ENCODE measurements at places on chromosomes 2 and 18.

DNA sequence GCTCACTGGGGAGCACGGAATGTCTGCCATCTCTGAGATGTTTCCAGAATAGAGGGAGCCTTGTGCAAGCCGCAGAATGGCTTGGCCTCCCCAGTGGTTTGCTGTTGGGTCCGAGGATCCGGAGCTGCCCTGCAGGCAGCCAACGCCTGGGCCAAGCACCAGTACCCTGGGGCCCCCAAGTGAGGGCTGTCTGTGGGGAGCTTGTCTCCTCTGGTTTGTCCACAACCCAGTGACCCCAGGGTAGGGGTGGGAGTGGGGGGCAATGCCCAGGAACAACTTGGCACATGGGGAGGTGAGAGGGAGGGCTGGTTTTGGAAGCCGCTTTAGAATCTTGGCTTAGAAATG is 147.1 kb downstream of the CABLES1 start:
- no peak for DNase-seq

DNA sequence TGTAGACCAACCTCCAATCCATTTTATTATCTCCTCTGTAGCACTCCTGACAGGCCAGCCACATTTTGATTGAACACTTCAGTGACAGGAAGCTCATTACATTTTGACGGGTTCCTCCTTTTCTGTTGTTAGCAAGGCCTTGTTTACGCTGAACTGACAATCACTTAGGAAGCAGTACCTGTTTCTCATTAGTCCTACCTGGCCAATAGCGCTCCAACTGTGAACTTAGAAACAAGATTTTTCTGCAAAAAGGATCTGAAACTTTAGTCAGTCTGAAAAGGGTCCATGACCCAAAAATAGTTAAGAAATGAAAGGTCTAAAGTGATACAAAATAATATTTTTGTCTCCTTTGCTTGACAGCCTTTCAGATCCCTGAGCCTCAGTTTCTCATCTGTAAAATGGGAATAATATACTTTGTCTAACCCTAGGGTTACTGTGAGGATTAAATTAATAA is 119.6 kb upstream of the MSTN start:
- no peak for DNase-seq

DNA sequence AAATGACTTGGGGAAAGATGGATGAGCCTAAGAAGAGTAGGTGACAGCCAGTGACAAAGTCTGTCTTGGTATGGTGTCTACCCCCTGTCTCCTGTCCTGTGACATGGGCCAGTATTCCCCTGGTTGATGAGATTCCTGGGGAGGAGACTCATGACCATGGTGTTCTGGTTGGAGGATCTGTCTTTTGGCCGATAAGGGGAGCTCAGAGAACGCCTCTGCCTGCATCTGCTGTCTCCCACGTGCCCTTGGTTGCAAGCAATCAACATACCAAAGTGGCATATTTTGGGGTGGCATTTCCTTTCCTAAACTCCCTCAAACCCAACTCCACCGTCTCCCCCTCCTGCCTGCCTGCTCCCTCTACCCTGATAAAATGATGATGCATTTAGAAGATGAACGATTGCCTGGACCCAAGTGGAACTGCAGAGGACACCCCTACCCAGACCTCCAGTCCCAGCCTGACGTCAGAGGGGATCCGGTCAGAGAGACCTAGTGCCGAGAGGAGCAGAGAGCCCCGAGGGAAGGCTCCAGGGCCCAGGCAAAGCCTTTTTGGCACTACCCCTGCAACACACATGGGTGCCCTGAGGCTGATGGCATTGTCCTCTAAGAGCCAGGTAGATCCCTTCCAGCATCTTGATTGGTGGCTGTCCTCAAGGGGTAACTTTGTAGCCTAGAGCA is 124.2 kb upstream of the MSH6 start:
- DNase-seq = no peak

DNA sequence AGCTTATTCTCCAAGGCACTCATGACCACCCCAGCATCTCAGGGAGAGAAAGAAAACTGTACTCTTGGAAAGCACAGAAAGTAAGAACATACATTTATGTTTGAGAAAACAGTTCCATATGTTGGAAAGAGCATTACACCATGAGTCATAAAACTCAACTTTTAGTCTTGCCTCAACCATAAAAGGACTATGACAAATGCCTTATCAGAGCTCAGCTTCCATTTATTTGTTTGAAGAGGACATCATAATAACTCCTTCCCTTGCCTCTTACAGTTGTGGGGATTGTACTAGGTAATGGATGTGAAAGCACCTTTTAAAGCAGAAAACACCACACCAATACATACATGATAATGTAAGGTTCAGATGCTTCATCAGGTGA is 370.8 kb downstream of the LNPK start:
- DNase-seq = no peak

- DNase-seq = no peak
These were observed 32.4 kb downstream of the SMIM21 start for GRCh38 chr18:75395137-75395536.

GRCh38 chr18:56568986-56569385 is 69.4 kb downstream of the TXNL1 start:
- DNase-seq = no peak

DNA sequence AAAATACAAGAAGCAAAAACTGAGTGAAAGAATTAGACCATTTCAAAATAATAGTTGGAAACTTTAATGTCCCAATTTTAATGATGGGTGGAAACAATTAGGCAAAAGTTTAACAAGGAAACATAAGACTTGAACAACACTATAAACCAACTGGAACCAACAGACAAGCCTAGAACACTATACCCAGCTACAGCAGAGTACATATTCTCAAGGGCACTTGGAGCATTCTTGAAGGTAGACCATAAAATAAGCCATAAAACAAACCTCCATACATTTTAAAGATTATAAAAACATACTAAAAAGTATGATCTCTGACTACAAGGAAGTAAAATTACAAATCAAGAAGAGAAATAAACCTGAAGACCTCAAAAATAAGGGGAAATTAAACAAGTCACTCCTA is 616.7 kb downstream of the SUCLG1 start:
- no peak for DNase-seq

GRCh38 chr2:65525616-65526231 is 93.3 kb upstream of the SPRED2 start:
- DNase-seq = no peak

GRCh38 chr18:41343808-41344207 is 611.2 kb upstream of the PIK3C3 start:
- no peak for DNase-seq

DNA sequence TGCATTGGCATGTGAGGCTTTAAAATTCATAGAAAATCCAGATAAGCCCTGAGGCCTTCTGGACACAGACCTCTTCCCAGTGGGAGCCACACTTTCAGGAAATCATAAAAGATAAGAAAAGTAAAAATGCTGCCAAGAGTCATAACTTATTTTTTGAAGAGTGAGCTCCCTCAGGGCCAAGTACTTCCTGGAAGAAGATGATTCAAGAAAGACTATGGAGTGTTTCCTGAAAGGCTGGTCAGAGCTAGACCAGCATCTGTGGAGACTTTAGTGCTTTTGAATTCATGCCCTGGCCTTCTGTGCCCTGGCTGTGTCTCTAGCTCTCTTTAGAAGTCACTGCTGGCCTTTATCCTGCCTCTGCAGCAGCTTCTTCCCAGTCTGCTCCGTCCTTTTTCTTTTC is 6.4 kb upstream of the XDH start:
- DNase-seq = no peak

DNA sequence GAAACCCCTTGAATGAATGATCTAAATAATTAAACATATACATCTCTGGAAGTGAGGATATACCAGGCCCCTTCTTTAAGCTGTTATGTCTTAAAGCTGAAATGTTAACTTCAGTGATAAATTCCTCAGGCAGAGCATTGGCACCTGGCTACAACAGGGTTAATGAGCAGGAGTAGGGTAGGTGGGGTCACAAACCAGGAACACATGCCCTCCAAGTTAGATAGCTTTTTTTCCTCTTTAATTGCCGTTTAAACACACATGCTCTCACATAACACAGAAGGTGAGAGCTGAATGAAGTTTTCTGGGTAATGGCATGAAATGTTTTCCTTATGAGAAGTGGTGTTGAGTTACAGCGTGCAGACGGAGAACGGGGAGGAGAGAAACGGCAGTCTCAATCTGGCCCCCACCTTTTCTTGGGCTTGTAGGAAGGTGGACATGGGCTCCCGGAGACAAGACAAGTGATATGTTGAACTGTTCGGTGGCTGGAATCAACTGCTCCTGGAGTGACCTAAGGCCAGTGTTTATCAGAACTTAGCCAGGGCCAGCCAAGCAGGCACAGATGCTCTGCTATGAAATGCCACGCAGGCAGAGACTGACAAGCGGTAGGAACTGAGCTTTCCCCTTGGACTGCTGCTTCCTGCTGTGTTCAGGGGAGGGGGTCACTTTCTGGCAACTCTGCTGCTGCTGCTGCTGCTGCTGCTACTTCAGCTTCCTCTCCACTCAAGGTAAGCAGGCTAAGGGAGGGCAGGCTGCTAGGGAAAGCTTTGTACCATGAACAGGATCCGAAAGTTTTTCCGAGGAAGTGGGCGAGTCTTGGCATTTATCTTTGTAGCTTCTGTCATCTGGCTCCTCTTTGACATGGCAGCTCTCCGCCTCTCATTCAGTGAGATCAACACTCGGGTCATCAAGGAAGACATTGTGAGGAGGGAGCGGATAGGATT is at the start of gene GALNT5:
TSS of gene GALNT5 (plus strand) at position 394 of the 941 bp plus-strand sequence. CDS start at position 772, 378 bp downstream.
- no peak for DNase-seq

- DNase-seq = no peak
These were observed 328.4 kb upstream of the MAP2 start for GRCh38 chr2:209095432-209095831.

DNA sequence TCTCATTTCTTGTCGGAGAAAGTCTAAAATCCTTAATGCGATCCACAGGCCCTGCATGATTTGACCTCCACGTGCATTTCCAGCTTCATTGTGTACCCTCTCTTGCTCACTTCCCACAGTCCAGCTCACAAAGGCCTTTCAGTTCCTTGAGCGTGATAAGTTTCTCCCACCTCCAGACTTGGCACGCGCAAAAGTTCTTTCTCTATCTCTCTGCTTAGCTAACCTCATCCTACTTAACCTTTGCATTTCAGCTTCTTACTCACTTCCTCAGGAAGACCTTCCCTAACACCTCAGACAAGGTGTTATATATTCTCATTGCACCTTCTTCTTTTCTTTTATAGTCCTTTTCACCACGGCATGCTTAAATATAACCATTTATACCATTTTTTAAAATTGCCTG is 124.8 kb upstream of the XPO1 start:
- DNase-seq = no peak

DNA sequence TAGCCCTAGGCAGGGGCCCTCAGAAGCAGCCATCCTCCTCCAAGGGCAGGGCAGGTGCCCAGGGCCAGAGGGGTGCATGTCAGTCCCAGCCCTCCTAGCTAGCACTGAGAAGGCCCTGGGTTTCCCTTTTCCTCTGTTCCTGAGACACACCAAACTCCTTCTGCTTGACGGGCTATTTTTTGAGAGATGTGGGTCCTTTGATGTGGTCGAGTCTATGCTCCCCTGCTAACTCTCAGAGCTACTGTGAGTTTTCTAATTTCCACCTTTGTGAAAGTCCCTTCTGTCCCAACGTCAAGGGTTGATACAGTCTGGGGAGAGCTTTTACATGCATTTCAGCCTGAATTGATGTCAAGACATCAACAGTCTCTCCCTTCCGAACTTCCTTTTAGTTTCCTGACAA is 51.4 kb downstream of the TRPM8 start:
- DNase-seq = no peak

DNA sequence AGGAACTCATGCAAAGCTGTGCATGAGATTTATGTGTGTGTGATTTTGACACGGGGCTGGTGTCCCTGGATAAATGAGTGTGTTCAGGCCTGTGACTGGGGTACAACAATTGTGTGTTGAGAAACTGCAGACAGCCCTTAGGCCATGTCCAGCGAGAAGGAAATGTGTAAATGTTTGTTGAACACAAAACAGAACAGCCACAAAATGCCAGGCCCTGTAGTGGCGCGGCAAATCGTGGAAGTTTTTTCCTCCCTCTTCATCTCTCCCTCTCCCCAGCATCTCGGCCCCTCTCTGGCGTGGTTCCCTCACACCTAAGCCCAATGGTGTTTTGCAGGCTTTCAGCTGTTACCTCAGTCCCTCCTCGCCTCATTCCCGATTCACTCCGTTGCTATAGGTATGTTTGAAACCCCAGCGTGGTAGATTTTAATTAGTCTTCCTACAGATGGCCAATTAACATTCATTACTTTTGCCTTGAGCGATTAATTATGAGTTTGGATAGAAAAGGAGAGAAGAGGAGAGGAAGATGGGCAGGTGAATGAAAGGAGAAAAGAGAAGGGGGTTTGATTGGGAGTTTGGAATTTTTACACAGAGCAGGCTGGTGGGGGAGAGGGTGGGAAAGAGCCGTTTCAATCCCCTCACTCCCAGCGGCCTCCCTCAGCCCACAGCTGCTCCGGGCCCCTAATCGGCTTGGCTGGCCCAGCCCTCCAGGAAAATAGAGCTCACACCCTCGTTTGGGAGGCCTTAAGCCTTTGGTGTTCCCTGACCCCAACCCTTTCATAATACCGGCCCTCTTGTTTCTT is 10.8 kb downstream of the SPR start:
- no peak for DNase-seq

- DNase-seq = no peak
These were observed 578 bp downstream of the IWS1 start for GRCh38 chr2:127525691-127526131.

DNA sequence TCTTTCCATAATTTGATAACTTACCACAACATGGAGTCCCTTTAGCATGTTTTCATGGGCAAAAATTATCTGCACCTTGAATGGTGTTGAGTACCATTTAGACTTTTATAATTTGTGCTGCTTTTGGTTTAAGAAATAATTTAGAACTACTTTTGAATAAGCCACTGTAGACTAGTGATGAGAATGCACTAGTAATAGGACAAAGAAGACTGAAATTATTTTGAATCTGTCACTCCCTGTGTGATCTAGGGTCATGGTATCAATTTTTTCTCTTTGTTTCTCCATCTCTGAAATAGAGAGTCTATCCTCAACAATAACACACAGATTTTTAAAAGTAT is 37.7 kb downstream of the EFEMP1 start:
- no peak for DNase-seq

DNA sequence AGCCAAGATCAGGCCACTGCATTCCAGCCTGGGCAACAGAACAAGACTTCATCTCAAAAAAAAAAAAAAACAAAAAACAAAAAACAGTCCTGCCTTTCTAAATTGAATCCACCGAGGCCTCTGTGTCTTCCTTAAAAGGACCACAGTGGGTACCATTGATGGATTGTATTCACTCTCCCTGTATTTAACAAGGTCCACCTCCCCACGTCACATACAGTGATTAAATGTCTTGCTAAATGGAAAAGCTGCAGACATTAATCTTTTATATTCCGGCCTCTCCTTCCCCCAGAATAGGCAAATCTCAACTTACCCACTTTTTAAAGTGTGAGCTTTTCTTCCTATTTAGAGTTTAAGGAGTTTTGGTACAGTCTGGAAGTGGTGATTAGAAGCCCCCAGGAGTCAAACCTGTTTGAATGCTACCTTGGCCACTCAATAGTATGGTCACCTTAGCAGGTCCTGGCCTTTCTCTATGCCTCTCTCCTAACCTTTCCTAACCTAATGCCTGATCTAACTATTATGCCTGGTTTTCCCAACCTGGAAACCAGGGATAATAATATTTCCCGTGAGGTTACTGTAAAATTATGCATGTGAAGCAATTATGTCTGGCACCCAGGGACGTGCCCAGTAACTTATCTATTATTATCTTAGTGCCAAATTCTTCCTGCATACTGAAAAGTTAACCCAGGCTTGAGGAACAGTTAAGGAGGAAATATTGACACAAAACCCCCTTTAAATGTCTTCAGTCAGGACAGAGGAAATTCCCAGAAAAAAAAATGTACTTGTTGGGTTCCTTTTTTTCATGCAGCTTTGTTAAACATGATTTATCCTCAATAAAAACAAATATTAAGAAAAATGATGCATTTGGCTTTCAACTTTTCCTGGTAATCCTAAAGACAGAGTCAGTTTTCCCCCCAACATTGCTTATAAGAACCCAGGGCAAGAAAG is 3.1 kb downstream of the NFE2L2 start:
- no peak for DNase-seq

- no peak for DNase-seq
These were observed 32.6 kb downstream of the CNGA3 start for GRCh38 chr2:98378901-98379300.
